Astrocyte of the cerebellum (primary cell): ENCODE measurements at places on chromosomes 16 and 17.

DNA sequence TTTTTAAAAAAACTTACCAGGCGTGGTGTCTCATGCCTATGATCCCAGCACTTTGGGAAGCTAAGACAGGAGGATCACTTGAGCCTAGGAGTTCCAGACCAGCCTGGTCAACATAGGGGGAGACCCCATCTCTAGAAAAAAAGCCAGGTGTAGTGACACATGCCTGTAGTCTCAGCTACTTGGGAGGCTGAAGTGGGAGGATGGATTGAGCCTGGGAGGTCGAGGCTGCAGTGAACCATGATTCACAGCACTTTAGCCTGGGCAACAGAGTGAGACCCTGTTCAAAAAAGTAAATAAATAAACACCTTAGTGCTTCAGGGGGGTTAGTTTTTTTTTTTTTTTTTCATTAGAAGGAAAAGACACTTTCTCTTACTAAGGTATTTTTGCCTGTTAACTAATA lies 58.9 kb upstream of the LRRC37A3 start:
- no peak for DNase-seq

- no peak for DNase-seq
Measured at GRCh38 chr17:79819085-79819484, 20.2 kb downstream of the CBX4 start.

GRCh38 chr16:49493836-49494235 lies 120.2 kb downstream of the C16orf78 start:
- no peak for DNase-seq

GRCh38 chr17:46949291-46950174 lies 26.6 kb downstream of the GOSR2 start:
- no peak for DNase-seq

GRCh38 chr17:57108671-57109392 lies 23.8 kb downstream of the AKAP1 start:
- no peak for DNase-seq

DNA sequence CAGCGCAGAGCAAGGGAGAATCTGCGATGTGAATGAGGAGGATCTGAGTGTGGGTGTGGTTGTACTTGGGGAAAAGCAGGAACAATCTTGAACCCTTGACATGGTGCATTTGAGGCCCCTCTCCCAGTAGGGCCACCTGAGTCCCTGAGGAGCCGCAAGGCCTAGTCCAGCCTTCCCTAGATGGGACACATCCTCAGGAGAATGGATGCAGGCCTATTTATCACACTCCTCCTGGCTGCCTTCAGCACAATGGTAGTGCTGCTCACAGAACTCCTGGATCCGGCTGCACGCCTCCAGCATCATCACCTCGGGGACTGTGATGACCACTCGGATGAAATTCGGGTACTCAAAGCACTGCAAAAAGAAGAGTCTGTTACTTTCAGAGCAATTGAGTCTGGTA lies 9.0 kb downstream of the TAT start:
- no peak for DNase-seq

GRCh38 chr17:28433721-28434120 lies 27.7 kb upstream of the SLC46A1 start:
- no peak for DNase-seq

DNA sequence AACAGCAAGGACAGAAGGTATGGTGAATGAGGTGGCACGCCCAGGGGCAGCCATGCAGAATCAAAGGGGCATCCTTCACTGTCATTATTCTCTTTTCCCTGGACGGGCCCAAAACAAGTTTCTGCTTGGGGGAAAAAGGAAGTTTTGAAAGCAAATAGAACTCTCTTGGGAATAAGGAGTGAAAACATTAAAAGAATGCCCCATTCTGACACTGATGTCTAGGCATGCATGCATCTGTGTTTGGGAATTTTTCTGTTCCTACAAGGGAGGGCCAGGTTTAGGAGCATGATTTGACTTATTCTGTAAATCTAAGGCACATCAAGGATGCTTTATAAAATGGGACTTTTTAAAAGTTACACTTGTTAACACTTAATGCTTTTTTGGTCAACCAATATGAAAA lies 34.3 kb upstream of the SLC12A3 start:
- no peak for DNase-seq

GRCh38 chr17:78432226-78433012 lies 54.0 kb downstream of the PGS1 start:
- DNase-seq, result no peak

DNA sequence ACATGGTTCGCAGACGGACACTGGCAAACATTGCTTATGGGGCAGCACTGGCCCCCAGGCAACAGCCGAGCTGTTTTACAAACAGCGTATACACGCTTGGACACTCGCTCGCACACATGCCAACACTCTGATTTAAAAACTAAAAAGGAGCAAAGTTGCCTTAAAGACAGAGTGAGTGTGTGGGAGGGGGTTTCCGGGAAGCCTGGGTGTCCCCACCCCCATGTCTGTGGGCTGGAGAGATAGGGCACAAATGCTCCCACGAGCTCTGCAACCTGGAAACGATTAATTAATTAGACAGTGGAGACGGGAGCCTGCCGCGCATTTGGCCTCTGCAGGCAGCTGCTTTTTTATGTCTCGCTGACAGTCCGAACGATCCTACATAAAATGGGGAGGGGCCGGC lies 107.9 kb upstream of the ZNF469 start:
- no peak for DNase-seq
